ENCODE measurements at places on chromosomes 3 and 15. TPM values are rescaled to one million over a fixed set of nuclear protein-coding genes. Genes with fewer than 3 reads are reported as not detected.

DNA sequence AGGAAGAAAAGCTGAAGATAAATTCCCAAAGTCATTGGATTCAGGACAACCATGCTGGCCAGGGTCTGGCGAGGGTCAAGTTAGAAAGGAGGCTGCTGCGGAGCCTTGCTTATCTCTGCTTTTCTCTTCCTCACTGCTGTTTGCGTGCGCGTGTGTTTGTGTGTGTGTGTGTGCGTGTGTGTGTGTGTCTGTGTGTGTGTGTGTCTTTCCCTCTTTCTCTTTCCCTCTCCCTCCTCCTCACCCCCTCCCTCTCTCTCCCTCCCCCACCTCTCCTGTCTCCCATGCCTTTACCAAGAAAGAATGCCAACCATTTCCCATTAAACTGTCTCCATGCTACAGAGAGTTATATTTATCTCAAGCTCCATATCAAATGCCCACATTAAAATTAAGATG lies at the start of gene COLQ:
COLQ (minus strand) TSS at position 134 of the 393 bp plus-strand sequence; CDS start at position 53, 81 bp downstream.
- DNase-seq, result no peak

DNA sequence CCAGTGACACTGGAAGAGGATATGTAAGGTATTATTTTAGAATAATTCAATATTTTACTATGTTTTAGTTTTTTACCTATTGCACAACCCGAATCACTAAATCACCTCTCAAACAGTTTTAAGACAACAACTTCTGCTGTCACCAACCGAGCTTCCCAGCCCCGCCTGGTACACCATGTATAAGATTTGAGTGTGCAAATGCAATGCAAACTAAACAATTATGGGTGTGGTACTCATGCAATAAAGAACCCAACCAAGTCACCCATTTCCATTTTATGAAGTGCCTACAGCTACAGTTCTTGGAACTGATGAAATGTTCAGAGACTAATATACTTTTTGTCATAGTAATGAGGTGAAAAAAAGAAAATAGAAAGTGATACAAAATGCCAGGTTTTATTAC lies 256.2 kb downstream of the TAFA4 start:
- DNase-seq, result no peak

DNA sequence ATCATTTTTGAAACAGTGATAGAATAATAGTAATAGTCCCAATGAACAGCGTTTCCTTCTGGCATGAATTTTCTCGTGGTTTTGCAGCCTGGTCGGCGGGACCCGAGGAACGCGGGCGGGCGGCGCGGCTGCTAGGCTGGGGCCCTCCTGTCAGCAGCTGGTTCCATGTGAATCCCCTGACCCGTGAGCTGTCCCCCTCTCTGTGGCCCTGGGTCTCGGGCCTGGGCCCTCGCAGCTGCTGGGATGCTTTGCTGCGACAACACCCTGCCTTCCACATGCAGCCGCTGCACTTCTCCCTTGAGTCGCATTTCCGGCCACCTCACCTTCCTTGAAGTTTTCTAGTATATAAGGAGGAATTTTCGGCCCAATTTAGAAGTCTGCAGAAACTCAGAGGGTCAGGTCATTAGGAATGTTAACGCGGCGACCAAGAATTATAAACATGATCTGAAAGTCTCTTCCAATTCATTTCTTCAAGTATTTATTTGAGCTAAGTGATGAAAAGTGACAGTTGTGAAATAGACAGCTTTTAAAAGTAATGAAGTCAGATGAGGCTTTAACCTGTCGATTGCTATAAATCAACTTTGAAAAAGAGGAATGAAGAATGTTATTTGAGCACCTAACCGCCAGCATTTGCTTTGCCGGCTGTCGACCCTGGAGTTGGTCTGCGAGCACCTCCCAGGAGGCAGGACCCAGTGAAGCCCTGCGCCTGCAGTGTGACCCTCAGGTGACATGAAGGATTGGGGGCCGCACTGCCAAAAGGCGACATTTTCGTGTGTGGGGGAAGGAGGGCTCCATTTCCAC lies 27.7 kb downstream of the NR2F2 start:
- no peak for DNase-seq

CCDC33 gene
- not detected for total RNA-seq

A4GNT gene
- not detected for total RNA-seq

DNA sequence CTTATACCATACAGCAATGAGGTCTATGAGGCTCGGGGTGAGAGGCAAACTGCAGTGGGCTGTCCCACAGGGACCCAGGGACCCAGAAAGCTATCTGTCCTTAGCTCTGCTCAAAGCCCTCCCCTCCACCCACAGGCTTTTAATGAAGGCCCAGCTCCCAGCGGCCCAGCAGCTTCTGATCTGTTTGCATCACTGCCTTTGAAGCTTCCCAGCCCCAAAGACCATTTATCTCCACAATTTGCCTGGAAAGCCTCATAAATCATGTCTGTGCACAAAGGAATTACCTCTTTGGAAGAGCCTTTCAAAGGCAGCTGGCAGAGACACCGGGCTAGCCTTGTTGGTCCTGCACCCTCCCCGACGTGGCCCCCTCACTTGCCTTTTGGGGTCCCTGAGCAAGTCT lies 123.9 kb downstream of the RAB11A start:
- DNase-seq, result no peak

DNA sequence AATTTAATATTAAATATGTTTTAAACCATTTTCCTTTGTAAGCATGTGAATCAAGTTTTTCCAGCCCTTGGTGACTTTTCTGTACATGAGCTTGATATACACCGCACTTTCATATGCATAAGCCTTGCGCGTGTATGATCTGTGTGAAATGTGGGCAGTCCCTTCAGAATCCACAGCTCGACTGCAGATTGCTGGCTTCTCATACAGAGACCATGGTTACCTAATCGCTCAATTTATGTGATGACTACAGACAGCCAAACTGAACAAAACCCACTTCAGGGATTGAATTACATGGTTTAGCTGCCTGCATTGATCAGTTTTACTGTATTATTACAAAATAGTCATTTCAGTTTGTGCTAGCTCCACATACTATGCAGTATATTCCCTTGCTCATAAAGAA lies 212.3 kb upstream of the NECTIN3 start:
- DNase-seq, result no peak

GRCh38 chr3:42224178-42224577 lies 41.8 kb downstream of the CCK start:
- DNase-seq, result no peak

- no peak for DNase-seq
These were observed 909.1 kb downstream of the EPHA3 start for GRCh38 chr3:90016555-90016954.

FSIP1 gene
- total RNA-seq, result 0.14 TPM

ADAMTS17 gene
- 3.2 TPM for total RNA-seq

- DNase-seq, result no peak
These were observed 49.7 kb downstream of the MAGEF1 start for GRCh38 chr3:184662187-184662586.

- DNase-seq, result no peak
These were observed 1.4 kb downstream of the MAP6D1 start for GRCh38 chr3:183823963-183824362.

All from naive thymus-derived CD4-positive, alpha-beta T cell (primary cell).